LHCN-M2 (cell line): ENCODE measurements at places on chromosomes 4 and X.

GRCh38 chrX:1521459-1521956 lies 15.5 kb downstream of the P2RY8 start:
- no peak for DNase-seq

DNA sequence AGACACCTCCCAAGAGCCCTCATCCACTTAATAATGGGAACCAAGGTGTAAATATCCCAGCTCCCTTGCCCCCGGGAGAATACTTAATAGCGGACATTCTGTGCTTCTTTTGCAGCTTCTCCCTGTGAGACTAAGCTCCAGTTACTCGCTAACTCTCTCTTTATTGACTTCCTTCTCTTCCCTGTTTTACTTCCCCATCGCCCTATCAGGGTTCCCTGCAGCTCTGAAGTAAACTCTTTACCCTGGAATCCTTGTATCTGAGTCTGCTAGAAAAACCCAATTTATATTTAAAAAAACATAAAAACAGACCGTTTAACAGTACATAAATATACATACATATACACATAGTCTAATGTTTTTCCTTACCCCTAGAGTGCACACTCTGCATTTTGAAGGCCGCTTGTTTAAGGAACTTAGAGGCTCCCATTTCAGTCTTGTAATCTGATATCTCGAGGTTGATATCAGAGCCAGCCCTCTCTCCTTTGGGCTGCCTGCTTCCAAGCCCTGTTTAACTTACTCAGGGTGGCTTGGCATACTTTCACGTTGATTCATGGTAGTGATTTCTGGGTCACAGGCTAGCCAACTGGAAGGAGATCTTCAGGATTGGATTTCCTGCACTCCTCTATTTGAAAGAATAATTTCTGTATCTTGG lies 177.4 kb upstream of the SCML1 start:
- DNase-seq, result peak; percentile 87

DNA sequence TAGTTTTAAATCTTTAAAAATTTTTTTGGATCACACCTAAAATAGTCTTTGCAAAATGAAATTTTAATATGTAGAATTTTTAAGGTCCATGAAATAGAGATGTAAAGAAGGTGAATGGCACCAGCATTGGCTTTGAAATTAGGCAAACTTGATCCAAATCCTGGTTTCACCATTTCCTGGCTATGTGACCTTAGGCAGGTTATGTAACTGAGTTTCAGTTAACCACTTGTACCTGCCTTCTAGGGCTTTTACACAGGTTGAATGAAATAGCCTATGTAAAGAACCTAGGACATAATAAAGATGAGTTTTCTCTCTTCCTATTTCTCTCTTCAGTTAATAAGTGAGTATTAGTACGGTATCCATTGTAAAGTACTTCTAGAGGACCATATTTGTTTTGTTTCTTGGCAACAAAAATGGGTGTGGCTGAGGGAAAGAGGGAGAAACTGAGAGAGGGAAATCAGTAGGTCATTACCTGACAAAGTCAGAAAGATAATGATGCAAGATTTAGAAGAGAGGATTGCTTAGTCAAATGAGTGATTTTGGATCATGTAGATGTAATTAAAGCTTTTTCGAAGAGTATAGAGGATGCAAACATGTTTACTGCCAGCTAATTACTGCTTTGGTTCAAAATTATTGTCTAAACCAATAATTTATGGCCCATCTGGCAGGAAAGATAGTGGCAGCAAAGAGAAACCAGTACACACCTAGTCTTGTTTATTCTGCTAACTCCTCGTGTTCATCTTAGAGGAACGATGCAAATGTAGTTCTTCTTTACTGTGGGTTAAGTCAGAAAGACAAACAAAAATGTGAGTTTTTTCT lies 81.9 kb downstream of the PDLIM5 start:
- no peak for DNase-seq

DNA sequence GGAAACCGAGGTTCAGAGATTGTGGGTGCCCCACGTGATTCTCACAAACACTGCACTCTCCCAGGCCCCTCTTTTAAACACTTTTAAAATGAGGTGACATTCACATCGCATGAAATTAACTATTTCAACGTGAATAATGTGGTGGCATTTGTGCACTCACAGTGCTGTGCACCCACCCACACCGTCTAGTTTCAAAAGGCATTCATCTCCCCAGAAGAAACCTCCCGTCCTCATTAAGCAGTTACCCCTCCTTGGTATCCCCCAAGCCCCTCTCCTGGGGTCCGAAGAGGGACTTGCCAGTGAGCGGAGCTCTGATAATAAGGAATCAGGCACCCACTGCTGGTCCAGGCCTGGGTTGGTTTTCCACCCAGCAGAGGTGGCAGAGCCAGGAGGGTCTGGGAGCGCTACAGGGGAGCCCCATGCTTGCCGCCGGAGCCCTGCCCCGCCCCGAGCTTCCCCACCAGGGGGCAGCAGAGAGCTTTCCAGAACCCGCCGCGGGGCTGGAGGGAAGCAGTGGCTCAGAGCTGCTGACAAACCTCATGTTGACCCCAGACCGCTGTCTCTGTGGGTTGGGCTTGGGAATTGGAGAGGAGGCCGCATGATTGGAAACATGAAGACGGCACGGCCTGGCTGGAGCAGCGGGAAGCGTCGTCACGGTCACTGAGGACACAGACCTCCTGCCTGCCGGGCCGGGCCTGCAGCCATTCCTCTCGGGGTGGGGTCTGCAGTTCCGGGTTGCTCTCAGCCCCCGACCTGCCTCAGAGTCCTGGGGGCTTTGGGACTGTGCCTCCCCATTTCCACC lies 27.5 kb upstream of the HTRA3 start:
- DNase-seq, result peak; percentile 92

DNA sequence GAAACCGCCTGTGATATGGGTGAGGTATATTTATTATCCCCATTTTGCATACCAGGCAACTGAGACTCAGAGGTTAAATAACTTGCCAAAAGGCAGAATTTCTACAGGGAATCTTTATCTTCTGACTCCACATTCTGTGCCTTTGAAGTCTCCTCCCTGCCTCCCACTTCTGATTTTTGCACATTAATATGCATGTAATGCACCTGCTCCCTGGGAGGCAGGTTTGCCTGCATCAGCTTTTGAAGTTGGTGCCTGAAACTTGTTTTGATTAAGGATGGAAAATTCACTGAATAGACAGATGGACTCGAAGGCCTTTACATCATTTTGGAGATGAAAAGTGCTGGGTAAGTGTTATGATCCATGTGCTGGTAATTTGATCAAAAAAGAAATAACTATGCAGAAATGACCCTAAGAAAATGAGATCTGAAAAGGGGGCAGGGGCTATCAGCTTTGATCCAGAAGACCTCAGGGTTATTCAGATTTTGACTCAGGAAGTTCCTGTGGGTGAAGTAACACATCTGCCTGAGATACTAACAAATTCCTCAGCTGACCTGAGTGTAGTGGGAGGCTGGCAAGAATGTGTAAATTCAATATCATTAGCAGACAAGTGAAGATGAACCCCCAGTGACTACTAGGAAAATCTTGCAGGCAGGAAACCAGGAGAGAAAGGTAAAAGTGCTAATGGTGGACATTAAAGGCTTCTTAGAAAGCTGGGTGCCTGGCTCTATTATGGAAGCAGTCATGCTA lies 167.5 kb upstream of the BOD1L1 start:
- DNase-seq, result no peak

DNA sequence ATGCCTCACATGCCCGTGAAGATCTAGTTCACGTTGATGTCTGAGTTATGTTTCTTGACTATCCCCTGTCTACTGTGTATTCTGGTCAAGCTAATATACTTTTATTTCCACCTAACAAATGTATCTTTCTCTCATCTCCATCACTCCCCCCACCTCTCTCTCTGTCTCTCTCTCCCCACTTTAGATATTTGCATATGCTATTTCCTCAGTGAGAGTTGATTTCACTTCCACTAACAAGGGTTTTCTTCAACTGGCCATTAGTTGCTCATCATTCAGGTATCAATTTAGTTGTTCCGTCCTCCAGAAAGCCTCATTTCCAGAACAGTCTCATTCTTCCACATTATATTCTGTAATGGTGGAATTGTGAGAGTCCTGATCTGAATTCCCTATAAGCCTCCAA lies 1777.8 kb upstream of the TENM3 start:
- no peak for DNase-seq

DNA sequence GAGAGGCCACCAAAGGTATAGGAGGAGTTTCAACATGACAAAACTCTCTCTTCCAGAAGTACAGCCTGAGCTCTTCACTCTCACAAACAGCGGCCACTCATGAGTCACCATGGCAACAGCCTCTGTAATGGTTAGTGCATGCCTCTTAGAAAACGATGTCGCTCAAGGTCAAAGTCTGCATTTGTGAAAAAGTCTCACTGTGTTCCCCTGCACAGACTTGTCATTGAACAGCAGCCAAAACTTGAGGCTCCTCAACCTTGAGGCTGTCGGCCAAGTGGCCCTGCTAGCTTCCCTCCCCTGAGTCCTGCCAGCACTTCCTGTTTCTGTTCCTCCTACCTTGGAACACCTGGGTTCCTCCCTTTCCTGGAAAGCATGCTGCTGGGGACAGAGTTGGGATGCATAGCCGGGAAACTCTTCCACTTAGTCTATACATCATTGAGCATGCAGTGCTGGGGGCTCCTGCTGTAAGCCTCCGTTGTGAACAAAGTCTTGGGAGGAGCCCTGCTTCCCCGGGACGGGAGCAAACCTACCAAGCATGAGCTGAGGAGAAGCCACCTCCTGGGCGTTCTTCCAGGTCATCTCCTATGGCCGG lies 66.6 kb downstream of the ING2 start:
- peak; percentile 35 for DNase-seq

DNA sequence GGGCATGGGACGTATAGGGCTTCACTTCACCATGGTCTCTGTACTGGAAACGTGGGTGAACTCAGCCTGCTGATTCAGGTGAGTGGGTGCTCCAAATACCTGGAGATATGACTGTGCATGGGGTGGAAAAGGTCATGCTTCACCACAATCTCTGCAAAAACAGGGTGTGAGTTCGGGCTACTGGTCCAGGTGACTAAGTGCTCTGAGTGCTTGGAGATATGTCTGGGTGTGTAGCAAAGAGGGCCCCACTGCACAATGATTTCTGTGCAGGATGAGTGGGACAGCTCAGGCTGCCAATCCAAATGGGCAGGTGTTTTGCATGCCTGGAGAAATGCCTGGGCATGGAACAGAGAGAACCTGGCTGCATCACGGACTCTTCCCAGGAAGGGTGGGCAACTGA lies 11.2 kb upstream of the CPXCR1 start:
- no peak for DNase-seq

DNA sequence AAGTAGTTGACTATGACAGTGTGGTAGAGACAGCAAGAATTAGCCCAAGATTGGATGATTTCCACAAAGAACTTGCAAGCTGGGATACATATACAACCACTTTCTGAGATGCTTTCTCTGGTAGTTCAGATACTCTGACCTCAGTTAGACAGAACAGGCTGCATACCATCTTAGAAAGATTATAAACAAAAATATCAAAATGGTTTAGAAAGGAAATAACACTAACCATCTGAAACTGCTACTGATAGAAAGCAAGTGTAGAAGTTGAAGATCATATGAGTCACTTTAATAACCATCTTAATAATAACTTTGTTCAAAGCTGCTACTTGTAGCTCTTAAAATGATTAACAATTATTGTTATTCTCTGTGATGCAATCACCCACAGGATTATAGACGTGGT lies 255.4 kb upstream of the TTC29 start:
- no peak for DNase-seq

GRCh38 chr4:12488672-12489071 lies 995.5 kb downstream of the RAB28 start:
- no peak for DNase-seq

DNA sequence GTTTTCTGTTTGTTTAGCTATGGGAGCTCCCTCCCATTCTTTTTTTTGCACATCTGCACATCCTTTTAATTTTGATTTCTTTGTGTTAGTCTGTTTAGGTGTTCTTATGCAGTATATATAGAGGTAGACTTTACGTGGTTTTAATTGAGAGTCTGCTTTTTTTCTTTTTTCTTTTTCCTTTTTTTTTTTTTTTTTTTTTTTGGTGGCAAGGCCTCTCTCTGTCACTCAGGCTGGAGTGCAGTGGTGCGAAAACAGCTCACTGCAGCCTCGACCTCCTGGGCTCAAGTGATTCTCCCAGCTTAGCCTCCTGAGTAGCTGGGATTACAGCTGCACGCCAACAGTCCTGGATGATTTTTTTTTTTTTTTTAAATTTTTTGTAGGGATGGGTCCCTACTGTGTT lies 68.2 kb downstream of the FAM193A start:
- no peak for DNase-seq

DNA sequence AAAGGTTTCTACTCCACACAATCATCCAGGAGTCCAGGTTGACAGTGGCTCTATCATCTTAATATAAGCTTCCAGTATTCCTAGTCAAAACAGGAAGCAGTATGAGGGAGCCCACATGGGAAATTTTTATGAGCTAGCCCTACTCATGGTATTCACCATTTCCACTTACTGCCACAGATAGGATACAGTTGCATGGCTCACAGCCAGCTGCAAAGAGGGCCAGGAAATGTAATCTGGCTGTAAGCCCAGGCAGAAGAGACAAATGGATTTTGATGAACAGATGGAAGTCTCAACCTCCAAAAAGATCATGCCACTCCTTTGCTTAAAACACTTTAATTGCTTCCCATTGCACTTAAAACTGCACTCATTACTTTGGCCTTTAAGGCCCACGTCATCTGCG lies 150.6 kb downstream of the ADAMTS3 start:
- peak; percentile 50 for DNase-seq
